ENCODE measurements at places on chromosomes 3 and 15.

- DNase-seq: no peak
Measured at GRCh38 chr15:80694611-80695098, 455 bp upstream of the ABHD17C start.

DNA sequence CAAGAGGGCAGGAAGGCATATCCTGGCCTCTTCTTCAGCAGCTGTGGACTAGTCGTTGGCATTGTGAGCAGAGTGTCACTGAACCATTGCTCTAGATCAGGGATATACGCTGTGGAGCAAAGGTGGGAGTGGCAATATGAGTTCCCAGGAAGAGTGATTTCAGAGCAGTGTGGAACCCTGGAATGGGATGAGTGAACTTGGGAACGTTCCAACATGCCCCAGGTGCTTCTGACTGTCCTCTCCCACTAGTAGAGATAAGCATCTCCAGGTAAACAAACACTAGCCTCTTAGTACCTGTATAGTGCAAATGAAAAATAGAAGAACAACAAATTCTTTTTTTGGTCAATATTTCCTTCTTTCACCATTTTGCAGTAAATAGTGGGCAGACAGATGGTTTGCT lies 123.6 kb upstream of the VEPH1 start:
- DNase-seq: no peak

- no peak for DNase-seq
Measured at GRCh38 chr3:98728672-98729071, 34.5 kb upstream of the ST3GAL6 start.

DNA sequence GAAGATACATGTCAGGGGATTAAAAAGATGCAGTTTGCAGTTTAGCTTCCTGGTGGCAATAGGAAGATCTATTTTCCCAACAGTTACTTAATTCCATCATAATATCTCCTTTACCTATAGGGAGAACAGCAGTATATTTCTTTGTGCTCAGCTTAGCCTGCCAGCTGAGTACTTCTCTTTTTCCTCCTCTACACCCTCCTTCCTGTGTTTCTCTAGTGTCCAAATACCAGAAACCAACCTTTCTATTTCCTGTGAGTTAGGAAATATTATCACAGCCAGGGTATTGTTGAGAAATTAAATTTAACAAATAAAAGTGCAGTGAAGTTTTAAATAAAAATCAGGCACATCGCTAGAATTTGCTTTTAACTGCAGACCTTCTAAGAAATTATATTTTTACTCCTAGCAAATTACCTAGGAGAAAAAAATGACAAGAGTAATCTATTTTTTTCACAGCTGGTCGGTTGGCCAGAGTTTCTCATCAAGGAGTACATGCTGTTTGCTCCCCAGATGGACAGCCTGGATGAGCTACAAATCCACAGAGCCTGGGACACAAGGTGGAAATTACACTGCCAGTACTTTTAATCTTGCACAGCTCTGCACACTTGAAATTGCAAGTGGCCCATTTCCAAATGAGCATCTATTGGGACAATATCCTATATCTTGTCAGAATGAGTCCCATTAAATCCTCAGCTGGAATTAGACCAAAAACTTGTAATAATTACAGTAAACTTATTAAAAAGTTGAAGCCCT lies 185.2 kb upstream of the CFAP20DC start:
- no peak for DNase-seq

DNA sequence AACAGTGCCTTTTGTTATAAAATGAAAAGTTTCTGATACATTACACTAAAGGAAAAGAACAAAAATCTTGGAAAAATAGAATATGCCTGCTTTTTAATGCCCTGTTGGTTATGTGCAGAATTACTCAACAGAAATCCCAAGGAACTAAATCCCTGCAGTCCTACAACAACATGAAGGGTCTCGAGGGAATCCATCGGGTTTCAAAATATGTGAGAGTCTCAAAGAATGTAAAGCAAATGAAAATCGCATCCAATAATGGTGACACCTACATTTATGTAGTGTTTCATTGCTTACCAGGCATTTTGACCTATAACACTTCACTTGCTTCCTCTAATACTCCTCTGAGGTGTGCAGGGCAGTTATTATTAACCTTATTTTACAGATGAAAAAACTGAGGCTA lies 411.3 kb downstream of the FOXP1 start:
- no peak for DNase-seq

- DNase-seq: no peak
Measured at GRCh38 chr15:78432664-78433063, 5.4 kb upstream of the IREB2 start.

DNA sequence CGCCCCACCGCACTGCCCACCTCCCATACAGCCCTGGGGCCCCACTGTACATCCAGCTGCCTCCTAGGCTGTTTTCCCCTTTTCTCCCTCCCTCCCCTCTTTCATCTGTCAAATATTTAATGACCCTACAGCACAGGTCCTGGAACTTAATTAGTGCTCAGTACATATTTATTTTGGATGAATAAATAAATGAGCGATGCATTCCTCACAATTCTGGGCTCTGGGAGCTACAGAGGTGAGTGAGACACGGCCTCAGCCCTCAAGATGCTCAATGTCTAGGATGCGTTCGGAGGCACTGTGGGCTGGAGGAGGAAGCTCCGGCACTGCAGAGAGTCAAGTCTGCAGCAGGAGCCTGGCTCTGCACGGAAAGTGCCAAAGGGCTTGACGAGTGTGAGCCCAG lies 175.0 kb downstream of the FAM43A start:
- no peak for DNase-seq

DNA sequence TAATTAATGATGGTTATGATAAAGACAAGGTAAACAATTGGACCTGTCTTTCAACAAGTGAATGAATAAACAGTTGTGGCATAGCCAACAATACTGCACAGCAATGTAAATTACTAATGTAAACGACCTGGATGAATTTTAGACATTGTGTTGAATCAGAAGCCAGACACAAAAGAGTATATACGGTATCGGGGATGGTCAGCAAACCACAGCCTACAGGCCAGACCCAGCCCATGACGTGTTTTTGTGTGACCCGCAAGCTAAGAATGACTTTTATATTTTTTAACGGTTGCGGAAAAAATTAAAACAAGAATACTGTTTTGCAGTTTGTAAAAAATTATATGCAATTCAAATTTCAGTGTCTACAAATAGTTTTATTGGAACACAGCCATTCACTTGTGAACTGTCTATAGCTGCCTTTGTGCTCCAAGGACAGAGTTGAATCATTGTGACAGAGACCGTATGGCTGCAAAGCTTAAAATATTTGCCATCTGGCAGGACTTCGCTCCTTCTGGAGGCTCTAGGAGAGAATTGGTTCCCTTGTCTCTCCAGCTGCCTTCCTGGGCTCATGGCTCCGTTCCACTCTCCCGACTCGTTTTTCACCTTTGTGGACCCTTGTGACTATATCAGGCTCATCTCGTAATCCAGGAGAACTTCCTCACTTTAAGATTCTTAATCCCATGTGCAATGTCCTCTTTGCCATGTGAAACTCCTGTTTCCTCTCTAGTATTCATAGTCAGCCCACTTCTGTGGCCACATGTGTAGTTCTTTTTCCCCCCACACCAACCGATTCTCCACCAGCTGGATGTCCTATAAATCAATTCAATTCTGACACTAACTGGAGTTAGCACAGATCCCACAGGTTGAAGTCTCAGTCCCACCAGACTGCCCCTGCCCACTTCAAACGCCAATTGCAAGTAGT lies 72.7 kb downstream of the CMTM8 start:
- no peak for DNase-seq

DNA sequence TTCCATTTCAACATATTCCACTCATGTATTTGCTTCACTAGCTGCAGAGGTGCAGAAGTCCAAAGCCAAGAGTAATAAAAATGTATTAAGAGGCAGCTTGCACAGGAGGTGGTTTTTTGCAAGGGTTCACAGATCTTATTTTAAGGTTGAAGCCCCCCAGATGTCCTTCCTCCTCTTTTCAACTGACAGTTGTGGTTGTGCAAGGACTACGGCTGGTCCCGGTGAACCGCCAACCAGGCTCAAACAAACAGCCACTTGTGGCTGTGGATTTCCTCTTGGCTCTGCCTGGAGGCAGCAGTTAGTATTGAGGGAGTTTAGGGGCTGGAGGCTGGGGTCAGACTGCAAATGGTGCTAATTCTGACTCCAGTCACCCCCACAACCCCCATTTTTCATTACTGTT lies 240.7 kb upstream of the TBC1D5 start:
- no peak for DNase-seq

DNA sequence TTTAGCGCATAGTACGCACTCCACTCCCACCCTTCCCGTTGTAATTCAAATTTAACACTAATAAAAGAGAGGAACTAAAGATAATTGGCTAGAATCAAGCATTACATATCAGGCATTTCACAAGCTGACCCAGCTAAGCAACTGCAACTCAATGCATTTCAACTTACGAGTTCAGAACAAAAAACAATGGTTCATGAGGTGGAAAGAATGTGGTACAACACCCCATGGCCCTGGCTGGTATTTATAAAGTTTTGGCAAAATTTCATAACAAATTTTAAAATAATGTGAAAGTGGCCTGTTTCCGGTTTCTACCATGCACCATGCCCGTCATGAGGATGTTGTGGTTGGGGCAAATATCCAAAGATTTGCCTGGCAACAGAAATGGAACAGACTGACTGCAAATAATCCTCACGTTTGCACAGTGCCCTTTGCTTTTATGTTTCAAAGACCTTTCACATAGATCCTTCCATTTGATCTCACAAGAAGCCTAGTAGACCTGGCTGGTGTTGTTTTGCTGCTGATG lies 455.3 kb upstream of the NR2F2 start:
- DNase-seq: no peak

DNA sequence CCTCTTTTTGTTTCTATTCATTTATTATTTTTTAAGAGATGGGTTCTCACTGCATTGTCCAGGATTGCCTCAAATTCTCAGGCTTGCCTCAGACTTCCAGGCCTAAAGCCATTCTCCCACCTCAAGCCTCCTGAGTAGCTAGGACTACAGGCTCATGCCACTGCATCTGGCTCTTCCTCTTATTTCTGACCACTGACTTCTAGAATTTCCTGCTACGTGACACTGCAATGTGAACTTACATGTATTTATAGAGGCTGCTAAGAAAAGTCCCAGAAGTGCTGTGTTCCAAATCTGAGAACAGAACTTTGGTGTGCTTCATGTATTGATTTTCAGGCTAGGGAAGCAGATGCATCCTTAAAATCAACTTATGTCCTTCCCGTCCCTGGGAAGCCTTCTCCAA lies 407.4 kb downstream of the RSL24D1 start:
- DNase-seq: no peak

- no peak for DNase-seq
Measured at GRCh38 chr3:46881596-46882376, 4.3 kb downstream of the PTH1R start.

DNA sequence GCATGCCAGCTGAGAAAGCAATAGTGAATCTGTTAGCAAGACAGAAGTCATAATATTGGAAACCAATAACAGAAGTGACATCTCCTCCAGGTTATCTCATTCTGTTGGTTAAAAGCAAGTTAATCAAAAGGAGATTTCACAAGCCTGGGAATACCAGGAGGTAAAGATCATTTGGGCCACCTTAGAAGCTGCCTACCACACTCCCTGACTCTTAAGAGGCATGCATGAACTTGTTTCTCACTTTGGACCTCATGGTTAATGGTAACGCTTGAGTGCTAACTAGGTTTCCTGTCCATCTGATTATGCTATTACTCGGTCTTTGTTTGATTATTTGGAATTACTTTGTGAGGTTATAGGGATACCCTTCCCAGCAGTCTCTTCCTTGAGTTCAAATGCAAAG lies 650.8 kb upstream of the SGO1 start:
- no peak for DNase-seq

DNA sequence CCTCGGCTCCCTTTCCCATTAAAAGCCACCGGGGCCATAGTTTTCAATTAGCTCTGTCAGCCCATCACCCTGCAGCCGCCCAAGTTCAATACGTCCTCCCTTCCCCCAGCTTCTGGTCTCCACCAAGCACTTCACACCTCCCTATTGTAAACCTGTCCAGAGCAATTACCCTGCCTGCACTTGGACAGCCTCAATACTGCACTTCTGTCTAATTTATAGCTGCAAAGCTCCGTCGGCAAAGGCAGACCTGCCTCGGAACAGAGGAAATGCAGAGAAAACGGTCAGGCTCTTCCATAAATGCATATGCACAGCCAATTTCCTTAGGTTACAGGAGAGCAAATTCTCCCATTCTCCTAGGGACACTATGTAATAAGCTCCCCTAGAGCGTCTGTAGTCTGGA lies 21.9 kb downstream of the LRIG1 start:
- no peak for DNase-seq

DNA sequence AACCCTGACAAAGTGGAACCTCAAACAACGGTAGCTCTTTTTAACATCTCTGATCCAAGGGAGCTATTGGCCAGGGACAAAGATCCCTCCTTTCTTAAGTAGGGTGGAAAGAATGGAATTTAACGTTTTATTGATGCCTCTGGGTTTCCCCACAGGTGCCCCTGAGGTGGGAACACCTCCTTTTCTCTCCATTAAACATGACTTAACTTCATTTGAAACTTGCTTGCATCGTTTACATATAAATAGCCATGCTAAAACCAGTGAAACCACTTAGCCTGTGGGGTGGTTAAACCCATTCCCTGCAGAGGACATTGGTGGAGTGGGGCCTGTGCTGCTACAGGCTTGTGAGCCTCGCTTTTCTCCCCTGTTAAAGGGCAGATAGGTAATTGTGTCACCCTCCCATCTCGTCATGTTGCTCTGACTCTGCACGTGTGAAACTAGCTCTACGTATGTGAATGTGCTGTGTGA lies 9.7 kb downstream of the CGNL1 start:
- DNase-seq: no peak

DNA sequence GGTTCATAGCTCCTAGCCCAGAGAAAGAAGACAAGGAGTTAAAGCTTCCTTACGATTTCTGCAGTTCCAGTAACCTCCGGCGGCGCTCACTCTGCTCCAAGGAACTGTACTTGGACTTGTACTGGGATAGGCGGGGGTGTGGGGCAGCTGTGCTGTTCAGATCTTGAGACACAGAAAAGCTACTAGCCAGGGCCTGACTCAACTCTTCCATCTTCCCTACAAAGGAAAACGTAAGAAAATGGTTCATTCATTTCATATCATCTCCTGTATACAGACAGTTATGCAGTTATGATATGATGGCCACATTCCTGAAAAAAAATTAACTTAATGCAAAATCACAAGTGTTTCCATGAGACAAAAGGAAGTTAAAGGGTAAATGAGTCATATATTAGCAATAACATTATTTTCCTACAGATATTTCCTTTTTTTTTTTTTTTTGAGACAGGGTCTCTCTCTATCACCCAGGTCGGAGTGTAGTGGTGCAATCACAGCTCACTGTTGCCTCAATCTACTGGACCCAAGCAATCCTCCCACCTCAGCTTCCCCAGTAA lies 4.6 kb downstream of the SNUPN start:
- DNase-seq: no peak

- DNase-seq: no peak
Measured at GRCh38 chr3:32395496-32395895, 3.8 kb downstream of the CMTM7 start.

Data from stimulated activated CD8-positive, alpha-beta memory T cell treated with anti-CD3 and anti-CD28 coated beads, Interleukin-4, amount 100 ng/mL, for 4 hours (primary cell).